ENCODE measurements at places on chromosomes 6 and 20. TPM values are rescaled to one million over a fixed set of nuclear protein-coding genes. Genes with fewer than 3 reads are reported as not detected.

DNA sequence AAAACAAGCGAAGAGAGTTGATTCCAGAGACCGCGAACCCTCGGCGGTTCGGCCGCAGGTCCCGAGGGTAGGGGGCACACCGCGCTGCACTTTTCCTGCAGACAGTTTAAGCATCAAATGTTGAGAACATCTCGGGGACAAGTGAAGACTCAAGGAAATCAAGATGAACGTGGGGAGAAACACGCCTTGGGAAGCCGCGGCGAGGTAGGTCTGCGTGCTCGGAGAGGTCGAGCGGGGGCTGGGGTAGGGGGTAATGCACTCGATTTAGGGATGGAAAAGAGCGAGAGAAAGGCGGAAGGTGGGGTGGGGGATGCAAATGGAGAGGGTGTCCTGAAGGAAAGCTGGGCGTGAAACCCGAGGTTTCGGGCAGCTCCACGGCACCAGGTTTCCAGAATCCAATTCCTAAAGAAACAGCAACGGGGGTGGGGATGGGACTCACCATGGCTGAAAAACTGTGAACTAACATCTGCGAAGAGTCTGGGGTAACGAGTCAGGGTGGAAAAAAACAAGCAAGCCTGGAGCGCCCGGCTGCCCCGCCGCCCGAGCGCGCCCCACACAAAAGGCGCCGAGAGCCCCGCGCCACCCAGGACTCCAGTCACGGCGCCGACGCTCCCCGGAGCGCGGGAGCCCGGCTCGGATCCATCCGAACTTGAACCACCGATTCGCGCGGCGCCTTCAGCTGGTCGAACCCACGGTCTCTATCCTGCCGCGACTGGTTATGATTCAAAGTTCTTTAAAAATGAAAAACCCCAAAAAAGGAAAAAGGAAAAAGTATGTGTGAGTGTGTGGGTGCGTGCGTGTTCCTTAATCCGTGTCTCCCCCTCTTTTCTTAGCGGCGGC lies 3.5 kb downstream of the TFAP2A start:
- H3K4me1 ChIP-seq, result peaks cover 21% of the 10 kb centered on the region
- H3K27ac ChIP-seq, result no peak overlapping the region
- H3K36me3 ChIP-seq, result no peaks in the 10 kb centered on the region
- H3K27me3 ChIP-seq, result peaks cover 97% of the 10 kb centered on the region
- DNase-seq, result no peak
- H3K4me3 ChIP-seq, result peak overlapping the region; percentile 76

GRCh38 chr20:50282592-50283241 lies 92.1 kb downstream of the CEBPB start:
- peak; percentile 20 for DNase-seq
- no peaks in the 10 kb centered on the region for H3K27me3 ChIP-seq
- peak overlapping the region; percentile 82 for H3K27ac ChIP-seq
- H3K36me3 ChIP-seq, result no peaks in the 10 kb centered on the region

DNA sequence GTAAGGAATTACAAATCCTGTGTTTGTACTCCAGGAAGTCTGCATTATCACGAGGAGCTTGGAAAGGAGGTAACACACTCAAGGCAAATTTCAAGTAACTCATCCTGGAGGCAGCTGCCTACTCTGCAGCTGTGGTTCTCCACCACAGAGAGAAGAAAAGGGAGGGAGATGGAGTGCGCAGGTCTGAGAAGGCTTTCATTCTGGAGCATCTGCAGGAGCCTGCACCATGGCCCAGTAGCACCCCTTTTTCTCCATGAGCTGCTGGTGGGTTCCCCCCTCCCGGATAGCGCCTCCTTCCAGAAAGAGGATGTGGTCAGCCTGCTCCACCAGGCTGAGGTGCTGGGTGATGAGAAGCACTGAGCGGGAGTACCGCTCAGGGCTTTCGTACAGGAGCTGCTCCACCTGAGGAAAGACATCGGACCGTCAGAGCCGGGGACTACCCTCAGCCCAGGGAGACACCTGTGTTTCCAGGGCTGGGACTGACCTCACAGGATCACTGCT lies 1.6 kb upstream of the PSMB8 start:
- DNase-seq, result no peak
- no peaks in the 10 kb centered on the region for H3K27me3 ChIP-seq
- H3K4me1 ChIP-seq, result peaks cover 4% of the 10 kb centered on the region
- H3K36me3 ChIP-seq, result peaks cover 56% of the 10 kb centered on the region

DNA sequence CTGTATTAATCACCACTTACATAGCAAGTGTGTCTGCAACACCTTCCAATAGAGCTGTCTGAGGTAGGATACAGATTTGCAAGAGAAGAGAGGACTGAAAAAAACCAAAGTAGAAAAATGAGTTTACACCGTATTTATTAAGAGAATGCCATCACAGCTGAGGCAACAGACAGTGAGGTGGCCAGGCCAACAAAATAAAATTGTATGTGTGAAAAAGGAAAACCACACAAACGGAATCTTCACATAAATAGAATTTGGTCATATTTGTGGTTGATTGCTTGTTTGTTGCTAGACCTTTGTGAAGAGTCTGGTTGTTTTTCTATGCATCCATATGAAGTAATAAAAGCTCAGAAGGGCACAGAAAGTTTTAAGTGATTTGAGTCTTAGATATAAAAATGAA lies 157.8 kb upstream of the TSHZ2 start:
- no peak overlapping the region for H3K27ac ChIP-seq
- no peaks in the 10 kb centered on the region for H3K4me1 ChIP-seq
- no peak for DNase-seq
- peaks cover 2% of the 10 kb centered on the region for H3K27me3 ChIP-seq

DNA sequence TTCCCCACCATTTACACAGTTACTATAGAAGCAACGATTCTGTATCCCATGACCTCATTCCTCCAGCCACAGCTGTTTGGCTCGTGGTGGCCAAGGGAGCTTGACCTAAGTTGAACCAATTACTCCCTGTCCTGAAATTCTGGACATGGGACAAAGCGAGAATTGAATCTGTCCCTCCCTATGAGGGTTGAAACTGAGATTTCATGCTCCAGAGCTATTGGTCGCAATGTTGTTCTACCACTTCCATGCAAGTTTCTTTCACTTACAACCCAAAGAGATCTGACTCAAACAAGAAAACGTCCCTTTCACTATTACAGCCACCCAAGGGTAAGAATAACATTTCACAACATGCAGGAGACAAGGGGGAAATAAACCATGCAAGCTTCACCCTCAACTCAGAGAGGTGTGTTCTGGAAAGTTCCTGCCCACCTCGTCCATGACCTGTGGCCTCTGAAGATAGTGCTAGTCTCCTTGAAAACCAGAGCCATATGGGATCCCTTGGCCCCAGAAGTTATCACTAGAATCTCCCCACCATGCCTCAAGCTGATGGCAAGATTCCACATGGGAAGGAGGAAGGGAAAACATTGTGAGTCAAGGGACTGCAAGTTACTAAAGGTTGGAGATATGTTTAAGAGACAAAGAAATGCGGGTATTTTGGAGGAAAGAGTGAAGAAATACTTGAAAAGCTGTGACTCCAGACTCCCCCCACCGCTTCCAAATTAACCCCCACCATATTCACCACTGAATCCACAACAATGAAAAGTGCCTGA lies 74.5 kb upstream of the SRSF6 start:
- no peaks in the 10 kb centered on the region for H3K36me3 ChIP-seq
- DNase-seq, result no peak

DNA sequence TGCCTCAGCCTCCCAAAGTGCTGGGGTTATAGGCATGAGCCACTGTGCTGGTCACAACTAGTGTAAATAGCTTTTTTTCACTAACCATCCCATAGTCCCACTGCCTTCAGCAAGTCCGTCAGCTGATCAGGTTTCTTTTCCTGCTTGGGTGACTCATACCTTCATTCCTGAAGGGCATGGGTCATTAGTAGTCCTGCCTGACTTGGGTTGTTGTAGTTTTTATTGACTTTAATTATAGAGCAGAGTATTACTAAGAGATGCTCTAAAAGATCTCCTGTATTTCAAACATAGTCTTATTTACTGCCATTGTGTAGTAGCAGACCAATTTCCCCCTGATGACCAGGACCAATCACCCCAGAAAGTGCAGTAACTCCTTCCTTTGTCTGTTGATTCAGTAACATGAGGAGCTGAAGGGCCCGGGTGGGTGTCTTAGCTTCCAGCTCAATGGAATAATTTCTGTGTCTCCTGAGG lies 25.8 kb downstream of the HLA-C start:
- H3K4me3 ChIP-seq, result no peak overlapping the region
- no peak overlapping the region for H3K27ac ChIP-seq

DNA sequence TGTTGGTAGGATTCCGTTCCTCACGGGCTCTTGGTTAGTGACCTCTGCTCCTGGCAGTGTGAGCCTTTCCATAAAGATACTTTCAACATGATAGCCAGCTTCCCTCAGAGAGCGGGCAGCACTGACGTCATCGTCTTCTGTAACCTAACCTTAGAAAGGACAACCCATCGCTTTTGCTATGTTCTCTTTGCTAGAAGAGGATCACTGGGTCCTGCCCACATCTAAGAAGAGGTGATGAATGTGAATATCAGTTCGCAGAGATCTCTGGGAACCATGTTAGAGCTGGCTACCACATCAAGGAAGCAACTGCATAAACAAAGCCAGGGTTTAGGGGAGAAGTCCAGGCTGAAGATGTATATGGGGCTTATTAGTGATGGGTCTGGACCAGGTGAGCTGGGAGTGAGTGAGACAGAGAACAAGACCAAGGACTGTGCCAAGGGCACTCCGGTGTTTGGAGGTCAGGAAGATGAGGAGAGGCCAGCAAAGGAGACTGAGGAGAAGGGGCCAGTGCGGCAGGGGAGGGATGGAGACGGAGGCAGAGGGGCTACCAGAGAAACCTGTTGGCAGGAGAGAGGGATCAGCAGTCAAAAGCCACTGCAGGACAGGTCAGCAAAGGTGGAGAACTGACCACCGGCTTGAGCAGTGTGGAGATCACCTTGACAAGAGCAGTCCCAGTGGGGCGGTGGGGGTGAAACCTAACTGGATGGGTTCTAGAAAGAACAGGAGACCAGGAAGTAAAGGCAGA lies 39.7 kb downstream of the PIM1 start:
- no peaks in the 10 kb centered on the region for H3K36me3 ChIP-seq
- DNase-seq, result no peak
- no peaks in the 10 kb centered on the region for H3K4me1 ChIP-seq
- no peaks in the 10 kb centered on the region for H3K27me3 ChIP-seq

SYCP2 gene
- 0.49 TPM for total RNA-seq

GRCh38 chr6:52394251-52394666 lies 25.9 kb upstream of the EFHC1 start:
- H3K27ac ChIP-seq, result no peak overlapping the region
- no peak overlapping the region for H3K4me3 ChIP-seq
- H3K36me3 ChIP-seq, result no peaks in the 10 kb centered on the region
- H3K4me1 ChIP-seq, result no peaks in the 10 kb centered on the region
- no peaks in the 10 kb centered on the region for H3K27me3 ChIP-seq

DNA sequence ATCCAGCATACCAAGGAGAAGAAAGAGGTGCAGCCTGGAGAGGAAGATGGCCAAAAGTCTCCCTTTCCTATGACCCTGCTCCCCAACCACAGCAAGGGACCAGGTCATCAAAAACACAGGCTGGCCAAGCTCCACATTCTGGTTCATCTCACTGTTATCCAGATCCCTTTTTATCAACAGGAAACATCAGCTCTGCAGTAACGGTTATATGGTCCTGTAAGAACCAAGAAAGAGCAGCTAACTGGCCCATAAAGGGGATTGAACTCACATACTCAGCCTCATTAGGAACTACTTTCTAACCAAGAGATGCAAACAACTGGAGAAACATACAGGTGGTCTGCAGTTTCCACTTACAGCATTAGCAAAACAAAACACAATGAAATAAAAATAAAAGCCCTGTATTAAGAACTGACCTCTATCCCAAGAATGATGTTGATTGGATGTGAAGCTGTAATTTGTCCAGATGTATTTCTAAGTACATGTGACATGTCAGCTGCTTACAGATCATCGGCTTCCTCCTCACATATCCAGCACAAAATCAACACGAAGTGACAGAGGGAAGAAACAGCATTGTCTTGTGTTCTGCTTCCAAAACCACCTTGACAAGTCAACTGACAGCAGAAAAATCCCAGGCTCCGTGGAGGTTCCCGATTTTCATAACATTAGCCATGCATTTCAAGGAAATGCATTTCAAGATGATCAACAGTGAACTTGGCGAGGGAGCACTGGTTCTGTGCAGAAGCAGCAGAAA lies 557.2 kb upstream of the AGPAT4 start:
- H3K4me3 ChIP-seq, result no peak overlapping the region
- no peak overlapping the region for H3K27ac ChIP-seq
- no peaks in the 10 kb centered on the region for H3K27me3 ChIP-seq
- H3K36me3 ChIP-seq, result no peaks in the 10 kb centered on the region
- no peak for DNase-seq

TREML1 gene
- total RNA-seq, result 0.39 TPM

DNA sequence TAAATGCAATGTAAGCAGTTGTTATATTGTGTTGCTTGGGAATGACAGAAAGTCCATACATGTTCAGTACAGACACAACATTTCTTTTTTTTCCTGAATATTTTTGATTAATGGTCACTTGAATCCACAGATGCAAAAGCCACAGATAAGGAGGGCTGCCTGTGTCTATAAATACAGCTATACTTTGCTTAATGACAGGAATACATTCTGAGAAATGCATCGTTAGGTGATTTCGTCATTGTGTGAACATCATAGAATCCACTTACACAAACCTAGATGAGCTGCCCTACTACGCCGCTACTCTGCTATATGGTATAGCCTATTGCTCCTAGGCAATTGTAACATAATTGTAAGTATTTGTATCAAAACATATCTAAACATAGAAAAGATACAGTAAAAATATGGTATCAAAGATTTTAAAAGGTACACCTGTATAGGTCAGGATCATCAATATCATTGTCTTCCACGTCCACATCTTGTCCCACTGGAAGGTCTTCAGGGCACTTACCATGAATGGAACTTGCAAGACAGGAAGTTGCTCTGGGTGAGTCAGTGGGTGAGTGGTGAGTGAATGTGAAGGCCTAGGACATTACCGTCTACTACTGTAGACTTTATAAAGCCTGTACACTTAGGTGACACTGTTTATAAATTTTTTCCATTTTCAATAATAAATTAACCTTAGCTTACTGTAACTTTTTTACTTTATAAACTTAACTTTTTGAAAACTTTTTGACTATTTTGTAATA lies 27.9 kb upstream of the POPDC3 start:
- DNase-seq, result no peak
- H3K4me1 ChIP-seq, result peaks cover 18% of the 10 kb centered on the region
- H3K27me3 ChIP-seq, result no peaks in the 10 kb centered on the region

PBOV1 gene
- total RNA-seq, result not detected

DNA sequence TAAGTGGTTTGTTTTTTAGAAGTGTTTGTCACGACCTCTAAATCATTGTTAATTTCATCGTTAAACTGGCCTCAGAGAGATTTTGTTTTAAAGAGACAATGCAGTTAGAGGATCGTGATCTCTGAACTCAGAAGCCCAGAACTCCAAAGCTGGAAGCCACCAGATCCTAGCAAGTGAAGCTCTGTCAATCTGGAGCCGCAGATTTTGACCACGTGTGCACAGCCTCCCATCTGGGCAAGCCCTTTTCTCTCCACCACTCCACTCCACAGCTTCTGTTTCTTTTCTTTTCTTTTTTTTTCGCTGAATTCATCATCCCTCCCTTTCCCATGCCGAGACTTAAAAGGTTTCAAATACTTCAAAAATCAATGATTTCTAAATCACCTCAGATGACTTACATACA lies 142.2 kb upstream of the ESR1 start:
- no peaks in the 10 kb centered on the region for H3K36me3 ChIP-seq
- no peaks in the 10 kb centered on the region for H3K27me3 ChIP-seq
- H3K4me1 ChIP-seq, result peaks cover 3% of the 10 kb centered on the region
- peak overlapping the region; percentile 19 for H3K4me3 ChIP-seq
- DNase-seq, result no peak

MCM8 gene
- total RNA-seq, result 6.2 TPM

NHSL1 gene
- total RNA-seq, result 1.2 TPM
